ENCODE measurements at places on chromosomes 6 and 20. TPM values are rescaled to one million over a fixed set of nuclear protein-coding genes. Genes with fewer than 3 reads are reported as not detected.

GRCh38 chr6:71252410-71252809 lies 36.2 kb upstream of the OGFRL1 start:
- H3K4me3 ChIP-seq = no peak overlapping the region
- peak overlapping the region; percentile 76 for H3K27ac ChIP-seq
- DNase-seq = no peak
- H3K27me3 ChIP-seq = no peaks in the 10 kb centered on the region

- H3K36me3 ChIP-seq = peaks cover 9% of the 10 kb centered on the region
- no peak for DNase-seq
- peak overlapping the region; percentile 95 for H3K27ac ChIP-seq
- peaks cover 43% of the 10 kb centered on the region for H3K4me1 ChIP-seq
- H3K4me3 ChIP-seq = peak overlapping the region; percentile 73
- H3K27me3 ChIP-seq = no peaks in the 10 kb centered on the region
These were observed 1.6 kb upstream of the NT5DC1 start for GRCh38 chr6:116099036-116099435.

GRCh38 chr6:42555477-42556457 lies 8.1 kb upstream of the UBR2 start:
- H3K36me3 ChIP-seq = no peaks in the 10 kb centered on the region
- peaks cover 5% of the 10 kb centered on the region for H3K27me3 ChIP-seq
- H3K4me3 ChIP-seq = no peak overlapping the region
- no peak overlapping the region for H3K27ac ChIP-seq
- peaks cover 7% of the 10 kb centered on the region for H3K4me1 ChIP-seq

GRCh38 chr6:52509281-52510212 lies 67.3 kb downstream of the TRAM2 start:
- peak overlapping the region; percentile 93 for H3K27ac ChIP-seq
- no peak for DNase-seq
- no peak overlapping the region for H3K4me3 ChIP-seq
- H3K4me1 ChIP-seq = peaks cover 86% of the 10 kb centered on the region
- H3K36me3 ChIP-seq = peaks cover 43% of the 10 kb centered on the region

Gene TRAPPC3L
- not detected for total RNA-seq

Gene ELOVL5
- 19.0 TPM for total RNA-seq

Gene CCN5
- 37.0 TPM for total RNA-seq

All from left ventricle myocardium inferior (tissue), 1 donor.